M059J (cell line): ENCODE measurements at places on chromosomes 7 and 10. TPM values are rescaled to one million over a fixed set of nuclear protein-coding genes. Genes with fewer than 3 reads are reported as not detected.
A peak's percentile ranks its signal among the peaks of the same experiment; 100 is the strongest.

- no peak for DNase-seq
Observed at GRCh38 chr7:96531331-96531730, 178.3 kb downstream of the SEM1 start.

DNA sequence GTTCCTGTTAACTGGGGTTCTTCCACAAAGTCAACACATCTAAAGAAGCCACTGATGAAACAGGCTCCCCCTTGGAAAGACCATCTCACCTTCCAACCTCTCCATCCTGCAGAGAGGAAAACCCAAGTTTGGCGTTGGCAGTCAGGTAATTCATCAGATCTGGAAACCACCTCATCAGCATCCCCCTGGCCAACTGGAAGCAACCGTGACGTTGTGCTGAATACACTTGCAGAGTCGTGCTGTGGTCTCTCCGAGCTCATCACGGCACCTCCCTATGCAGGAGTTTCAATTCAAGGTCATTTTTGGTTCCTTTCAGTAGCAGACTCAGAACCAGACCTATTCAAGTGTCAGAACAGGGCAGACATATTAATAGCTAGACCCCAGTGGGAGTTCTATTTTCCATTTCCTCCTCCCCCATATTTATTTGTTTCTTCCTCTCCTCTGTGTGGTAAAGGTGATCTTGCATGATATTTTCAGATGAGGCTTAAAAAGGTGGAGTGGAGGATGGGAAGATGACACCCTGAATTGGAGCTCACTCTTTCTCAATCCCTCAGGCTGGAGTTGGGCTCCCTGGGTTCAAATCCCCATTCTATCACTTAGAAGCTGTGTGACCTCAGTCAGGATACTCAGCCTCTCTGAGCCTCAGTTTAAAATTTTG, 149.1 kb upstream of the ADO start:
- no peak for DNase-seq

- peak; percentile 100 for DNase-seq
Observed at GRCh38 chr7:81684514-81685269, 85.2 kb downstream of the HGF start.

GRCh38 chr10:132319853-132320653, 11.9 kb upstream of the LRRC27 start:
- peak; percentile 85 for DNase-seq

DNA sequence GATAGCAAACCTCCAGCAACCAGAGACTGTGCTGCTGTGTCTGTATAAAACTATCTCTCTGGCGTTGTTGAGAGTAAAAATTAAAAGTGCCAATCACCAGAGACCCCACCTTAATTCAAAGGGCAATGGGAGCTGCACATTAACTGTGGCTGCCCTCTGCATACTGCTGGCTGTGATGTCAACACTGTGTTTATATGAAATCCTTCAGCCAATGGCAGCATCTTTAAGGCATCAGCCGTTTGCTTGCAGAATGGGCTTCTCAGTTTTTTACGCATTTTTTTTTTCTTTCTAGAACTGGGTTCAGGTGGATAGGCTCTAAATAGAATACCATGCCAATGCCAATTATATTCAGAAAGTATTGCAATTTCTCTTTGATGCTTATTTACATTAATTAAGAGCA, 47.7 kb downstream of the CHN2 start:
- DNase-seq, result no peak

DNA sequence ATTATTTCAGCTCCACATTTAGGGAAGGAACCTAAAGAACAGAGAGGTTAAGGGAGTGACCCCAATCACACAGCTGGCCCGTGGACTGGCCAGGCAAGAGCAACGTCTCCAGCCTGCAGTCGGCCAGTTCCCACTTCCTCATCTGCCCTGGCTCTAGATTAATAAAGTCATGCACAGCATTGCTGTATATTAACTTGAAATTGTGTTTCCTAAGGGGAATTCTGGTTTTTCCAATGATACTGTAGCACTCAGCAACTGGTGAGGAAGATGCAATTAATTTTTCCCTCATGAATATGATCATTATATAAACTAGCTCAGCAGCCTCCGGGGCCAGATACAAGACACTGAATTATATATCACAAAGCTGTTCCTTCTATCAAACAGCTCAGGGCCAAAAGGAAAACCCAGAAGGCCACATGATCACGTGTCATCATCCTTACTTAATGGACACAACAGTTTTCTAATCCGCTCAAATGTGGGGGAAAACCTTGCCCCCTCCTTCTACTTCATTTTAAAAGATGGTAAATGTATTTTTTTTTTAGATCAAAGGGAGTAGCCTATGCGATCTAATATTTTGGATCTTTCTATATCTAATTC, 295.3 kb upstream of the PRKCQ start:
- DNase-seq, result no peak

Gene PTN
- total RNA-seq, result 76.2 and 114 TPM in 2 replicates
